ENCODE measurements at places on chromosomes 6 and 20.

DNA sequence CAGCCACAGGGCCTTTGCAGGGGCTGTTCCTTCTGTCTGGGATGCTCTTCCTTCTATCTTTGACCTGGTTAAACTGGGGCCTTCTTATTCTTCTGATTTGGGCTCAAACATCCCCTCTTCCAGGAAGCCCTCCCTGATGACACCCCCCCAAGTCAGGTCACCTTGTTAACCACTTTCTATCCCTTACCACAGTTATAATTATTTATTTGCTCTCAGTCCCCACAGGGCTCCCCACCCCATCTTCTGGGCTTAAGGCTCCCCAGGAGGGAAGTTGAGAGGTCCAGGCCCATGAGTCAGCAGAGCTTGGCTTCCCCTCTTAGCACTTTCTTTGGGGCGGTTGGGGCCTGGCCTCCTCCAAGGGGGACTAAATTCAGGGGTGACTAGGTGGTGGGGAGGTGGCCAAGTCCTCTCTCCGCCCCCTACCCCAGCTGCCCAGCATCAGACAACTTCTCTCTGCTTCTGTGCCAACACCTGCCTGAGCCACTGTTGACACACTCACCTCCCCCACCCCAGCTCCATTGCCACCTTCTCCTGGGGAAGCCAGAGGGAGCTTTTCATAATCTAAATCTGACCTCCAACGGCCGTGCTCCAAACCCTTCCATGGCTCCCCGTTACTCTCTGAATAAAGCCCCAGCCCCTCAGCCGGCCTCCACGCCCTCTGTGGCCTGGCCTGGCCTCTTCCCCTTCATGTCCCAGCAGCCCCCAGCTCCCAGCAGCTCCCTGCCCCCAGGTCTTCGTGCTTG, 70.0 kb downstream of the CEBPB start:
- DNase-seq: no peak

DNA sequence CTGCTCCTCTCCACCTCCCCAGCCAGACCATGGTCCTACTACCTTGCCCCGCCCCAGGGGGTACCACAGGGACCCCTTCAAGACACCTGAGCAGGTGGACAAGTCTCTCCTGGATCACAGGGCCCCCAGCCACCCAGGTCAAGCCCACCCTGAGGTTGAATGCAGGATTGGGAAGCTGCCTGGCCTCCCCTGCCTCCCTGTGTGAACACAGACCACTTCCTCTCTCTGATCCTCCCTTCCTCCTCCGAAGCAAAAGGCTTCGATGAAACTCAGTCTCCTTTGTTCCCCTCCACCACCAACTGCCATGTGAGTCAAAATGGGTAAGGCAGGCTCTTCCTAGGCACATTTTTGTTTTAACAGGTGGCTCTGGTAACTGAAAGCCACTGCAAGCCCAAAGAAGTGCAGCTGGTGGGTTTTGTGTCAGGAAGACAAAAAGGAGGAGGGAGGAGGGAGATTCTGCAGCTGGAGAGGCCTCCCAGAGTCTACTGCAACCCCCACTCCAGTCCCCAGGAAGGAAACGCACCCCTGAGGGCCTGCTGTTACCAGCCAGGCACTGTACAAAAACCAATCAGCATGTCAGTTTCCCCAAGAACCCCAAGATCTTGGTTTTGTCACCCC, 5.4 kb downstream of the ADA start:
- no peak for DNase-seq

DNA sequence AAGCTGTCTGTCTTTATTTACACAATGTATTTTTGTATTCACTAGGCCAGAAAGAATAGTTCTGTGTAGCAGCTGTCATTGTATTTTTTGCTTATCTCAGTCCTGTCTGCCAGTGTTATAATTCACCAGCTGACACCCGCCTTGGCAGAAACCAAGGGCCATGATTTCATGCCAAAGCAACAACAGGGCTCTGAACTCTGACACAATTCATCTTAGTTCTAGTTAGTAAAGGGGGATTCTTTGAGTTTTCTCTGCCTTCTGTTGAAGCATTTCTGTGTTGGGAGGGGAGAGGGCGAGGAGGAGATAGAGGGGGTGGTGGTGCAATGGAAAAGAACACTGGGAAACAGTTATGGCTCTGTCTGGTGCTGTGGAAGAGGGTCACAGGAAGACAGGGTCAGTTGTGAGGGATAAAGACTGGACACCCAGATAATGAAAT, 684.6 kb upstream of the MARCKS start:
- DNase-seq: no peak

GRCh38 chr6:113004470-113005270, 657.5 kb downstream of the RFPL4B start:
- DNase-seq: no peak

DNA sequence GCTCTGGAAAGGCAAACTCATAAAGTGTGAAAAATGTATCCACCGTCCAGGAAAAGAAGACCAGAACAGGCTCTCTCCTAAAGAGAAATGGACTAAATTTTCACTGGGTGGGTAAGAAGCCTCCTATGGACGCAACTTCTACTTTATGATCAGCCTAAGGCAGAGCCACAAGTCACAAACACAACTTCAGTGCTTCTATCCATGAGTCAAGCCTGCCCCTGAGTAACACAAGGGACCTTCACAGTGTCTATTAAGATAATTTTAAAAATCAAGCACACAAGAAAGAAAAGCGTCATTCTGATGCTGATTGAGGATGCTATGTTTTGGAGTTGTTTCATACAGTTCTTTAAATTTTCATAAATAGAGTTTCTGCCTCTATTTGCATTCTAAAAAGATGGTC, 601.7 kb upstream of the ARID1B start:
- no peak for DNase-seq
